ENCODE measurements at places on chromosomes 3 and 15.
A peak's percentile ranks its signal among the peaks of the same experiment; 100 is the strongest.

GRCh38 chr15:60128000-60128376 lies 123.9 kb downstream of the FOXB1 start:
- DNase-seq = no peak

DNA sequence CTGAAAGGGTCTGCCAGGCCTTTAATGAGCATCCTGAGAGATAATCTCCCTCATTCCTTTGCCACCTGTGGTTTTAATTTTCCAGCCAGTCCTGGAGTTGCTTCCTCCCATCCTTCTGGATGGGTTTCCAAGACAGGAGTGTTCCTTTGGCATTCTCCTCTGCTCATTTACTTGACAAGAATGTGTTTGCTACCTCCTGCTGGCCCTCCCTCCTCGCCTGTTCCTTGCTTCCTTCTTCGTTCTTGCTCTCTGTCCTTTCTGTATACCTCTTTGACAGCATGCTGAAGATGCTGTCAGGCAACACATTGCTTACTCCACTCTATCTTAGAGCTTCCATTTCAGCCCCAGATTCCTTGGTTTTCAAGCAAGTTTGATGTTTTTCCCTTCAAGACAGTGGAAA lies 46.0 kb downstream of the ERC2 start:
- no peak for DNase-seq

GRCh38 chr3:128133273-128133883 lies 9.8 kb upstream of the RUVBL1 start:
- DNase-seq = no peak

DNA sequence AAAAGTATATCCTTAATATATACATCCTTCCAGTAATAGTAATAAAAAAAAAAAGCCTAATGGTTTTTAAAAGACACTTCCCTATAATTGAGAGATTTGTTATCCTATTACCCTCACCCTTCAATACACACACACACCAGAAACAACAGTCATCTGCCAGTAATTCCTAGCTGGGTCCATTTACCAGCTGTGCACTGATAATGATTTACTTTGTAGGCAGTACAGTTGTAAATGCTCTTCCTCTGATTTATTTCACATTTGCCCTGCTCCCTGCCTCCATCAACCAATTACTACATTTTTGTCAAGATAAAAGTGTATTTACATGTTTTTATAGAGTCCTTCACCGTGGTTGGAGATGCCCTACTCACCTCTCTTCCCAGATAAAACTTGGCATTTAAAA lies 12.4 kb downstream of the TPM1 start:
- DNase-seq = no peak

GRCh38 chr3:6542795-6543194 lies 318.1 kb upstream of the GRM7 start:
- DNase-seq = peak; percentile 12

GRCh38 chr3:123457841-123458240 lies 9.0 kb upstream of the ADCY5 start:
- no peak for DNase-seq

DNA sequence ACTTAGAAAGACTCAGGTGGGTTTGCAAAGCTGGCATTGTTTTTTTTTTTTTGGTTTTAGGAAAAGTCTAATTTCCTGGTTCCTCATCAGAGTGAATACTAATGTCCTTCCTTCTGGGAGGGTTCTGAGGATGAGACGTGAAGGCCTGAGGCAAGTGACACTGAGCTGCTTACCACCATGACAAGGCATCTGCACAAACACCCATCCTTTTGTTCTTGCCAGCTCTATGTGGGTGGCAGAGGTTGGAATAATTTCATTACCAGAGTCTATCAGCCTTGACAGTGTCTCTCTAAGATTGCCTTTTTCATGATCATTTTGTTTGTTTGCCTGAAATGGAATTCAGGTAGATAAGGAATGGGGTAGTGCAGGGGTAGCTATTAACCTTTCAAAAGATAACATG lies 17.1 kb downstream of the RTP4 start:
- DNase-seq = no peak

GRCh38 chr3:162525066-162525742 lies 1028.6 kb downstream of the OTOL1 start:
- no peak for DNase-seq

- no peak for DNase-seq
Observed at GRCh38 chr3:105465251-105465853, 98.6 kb downstream of the ALCAM start.

DNA sequence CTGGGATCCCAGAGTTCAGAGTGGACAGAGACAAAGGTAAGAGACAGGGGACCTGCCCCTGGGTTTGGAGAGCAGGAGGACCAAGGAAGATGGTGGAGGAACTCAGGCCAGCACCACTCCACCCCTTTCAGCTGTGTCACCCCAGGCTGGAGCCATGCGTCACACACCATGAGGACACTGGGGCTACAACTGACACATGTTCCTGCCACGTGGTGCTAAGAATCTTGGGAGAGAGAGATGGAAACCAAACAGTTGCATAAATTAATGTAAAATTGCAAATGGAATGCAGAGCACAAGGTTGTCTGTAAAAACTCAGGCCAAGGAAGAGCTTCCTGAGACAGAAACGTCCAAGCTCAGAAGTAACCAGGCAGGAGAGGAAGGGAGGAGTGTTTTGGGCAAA lies 22.7 kb upstream of the VPS33B start:
- DNase-seq = no peak

- no peak for DNase-seq
Observed at GRCh38 chr3:67228136-67228535, 230.0 kb downstream of the KBTBD8 start.

- no peak for DNase-seq
Observed at GRCh38 chr3:175521406-175521805, 662.3 kb downstream of the NAALADL2 start.

GRCh38 chr3:25094932-25095685 lies 333.0 kb upstream of the RARB start:
- DNase-seq = no peak

DNA sequence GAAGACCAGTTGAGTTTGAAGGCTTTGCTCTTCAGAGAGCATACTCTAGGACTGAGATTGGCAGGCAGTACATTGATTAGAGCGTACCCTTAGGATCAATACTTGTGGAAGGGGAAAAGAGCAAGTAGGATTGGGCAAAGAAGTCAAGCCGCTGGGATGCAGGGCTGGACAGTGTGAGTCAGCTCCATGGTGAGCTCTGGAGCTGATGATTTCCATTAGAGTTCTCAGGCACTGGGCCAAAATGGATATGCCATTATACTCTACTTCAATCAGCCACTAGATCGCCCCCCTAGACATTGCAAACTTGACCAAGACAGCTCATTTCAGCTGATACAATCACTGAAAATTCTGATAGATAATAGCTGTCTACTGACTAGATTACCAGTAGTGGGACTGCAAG lies 432.7 kb upstream of the ALCAM start:
- DNase-seq = no peak

DNA sequence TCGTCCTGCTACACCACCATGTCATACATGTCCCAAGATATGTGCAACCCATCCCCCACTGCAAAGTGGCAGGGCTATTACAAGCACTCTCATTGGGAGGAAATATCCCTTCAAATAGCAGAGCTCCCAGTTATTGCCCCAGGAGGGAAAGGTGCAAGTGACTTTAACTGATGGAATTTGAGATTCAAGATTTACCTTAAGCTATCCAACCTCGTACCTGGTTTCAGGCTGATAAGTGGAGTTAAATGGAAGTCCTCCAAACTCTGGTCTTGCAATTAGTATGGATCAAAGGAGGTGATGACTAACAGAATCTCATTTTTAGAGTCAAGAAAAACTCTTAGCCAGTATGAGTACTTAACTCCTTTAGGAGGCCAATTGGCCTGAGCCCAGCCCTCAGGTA lies 2.1 kb downstream of the SLCO2A1 start:
- DNase-seq = no peak

- no peak for DNase-seq
Observed at GRCh38 chr3:172280406-172281051, 167.7 kb downstream of the GHSR start.

DNA sequence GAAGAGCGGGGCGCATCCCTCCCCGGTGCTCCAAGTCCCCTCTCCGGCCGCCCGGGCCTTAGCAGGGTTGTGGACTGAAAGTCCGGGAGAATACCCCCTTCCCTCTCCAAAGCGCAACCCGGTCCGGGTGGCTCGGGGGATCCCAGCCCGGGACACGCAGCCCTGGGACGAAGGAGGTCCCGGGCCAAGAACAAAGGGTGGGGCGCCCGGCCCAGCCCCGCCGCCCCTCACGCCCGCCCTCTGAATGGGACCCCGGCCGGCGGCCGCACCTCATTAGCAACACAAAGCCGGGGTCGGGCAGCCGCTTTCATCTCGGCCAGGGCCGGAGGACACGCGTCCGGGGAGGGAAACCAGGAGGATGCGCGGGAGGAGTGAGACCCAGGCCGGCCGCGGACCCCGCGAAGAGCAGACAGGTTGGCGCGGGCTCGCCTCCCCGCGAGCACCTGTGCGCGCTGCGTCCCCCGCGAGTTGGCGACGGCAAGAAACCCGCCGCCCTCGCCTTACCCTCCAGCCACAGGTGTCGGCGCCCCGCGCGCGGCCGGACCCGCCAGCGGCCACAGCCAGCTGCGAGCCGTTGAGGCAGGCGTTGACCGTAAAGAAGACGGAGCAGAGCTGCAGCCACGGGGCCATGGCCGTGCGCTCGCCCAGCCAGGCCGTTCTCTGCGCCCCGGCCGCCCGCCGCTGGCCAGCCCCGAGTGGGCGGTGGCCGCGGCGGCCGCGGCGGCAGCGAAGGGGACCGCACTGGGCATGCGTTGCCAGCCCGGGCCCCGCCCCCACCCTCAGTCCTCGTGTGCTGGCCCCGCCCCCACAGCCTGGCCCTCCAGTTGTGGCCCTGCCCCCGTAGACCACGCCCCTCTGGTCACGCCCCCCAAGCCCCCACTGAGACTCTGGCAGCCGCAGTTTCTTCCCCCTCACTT lies at the start of gene IL17RD:
TSS of gene IL17RD (minus strand) at position 697 of the 917 bp plus-strand sequence. CDS start at position 630, 67 bp downstream.
- peak; percentile 38 for DNase-seq

- no peak for DNase-seq
Observed at GRCh38 chr3:101189796-101190195, 130.6 kb downstream of the IMPG2 start.

- no peak for DNase-seq
Observed at GRCh38 chr3:106794442-106794841, 582.8 kb upstream of the CCDC54 start.

DNA sequence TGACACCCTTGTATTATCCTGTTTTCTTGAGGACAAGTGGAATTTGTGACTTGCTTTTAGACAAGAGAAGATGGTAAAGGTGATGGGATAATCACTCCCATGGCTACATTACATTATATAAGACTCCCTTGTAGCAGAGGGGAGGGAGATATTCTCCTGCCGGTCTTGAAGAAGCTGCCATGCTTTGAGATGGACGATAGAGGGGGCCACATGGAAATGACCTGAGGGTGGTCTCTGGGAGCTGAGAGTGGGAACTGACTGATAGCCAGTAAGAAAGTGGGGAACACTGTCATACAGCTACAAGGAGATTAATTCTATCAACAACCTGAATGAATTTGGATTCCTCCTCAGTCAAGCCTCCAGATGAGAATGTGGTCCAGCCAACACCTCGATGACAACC lies 540.1 kb downstream of the NTRK3 start:
- DNase-seq = no peak
